Bladder microvascular endothelial cell (primary cell): ENCODE measurements at places on chromosomes 16 and 17. TPM values are rescaled to one million over a fixed set of nuclear protein-coding genes. Genes with fewer than 3 reads are reported as not detected.

LITAFD gene
- not detected in 2 replicates for total RNA-seq

TBC1D3C gene
- total RNA-seq = not detected in 2 replicates

ANKRD40CL gene
- total RNA-seq = not detected in 2 replicates

SLC5A11 gene
- total RNA-seq = not detected in 2 replicates

GALR2 gene
- 0.16 TPM in 1 of 2 replicates, not detected in the other for total RNA-seq
